ENCODE measurements at places on chromosomes 5 and 9.

GRCh38 chr9:8924562-8924961, 1125.0 kb upstream of the DMAC1 start:
- no peak for DNase-seq

DNA sequence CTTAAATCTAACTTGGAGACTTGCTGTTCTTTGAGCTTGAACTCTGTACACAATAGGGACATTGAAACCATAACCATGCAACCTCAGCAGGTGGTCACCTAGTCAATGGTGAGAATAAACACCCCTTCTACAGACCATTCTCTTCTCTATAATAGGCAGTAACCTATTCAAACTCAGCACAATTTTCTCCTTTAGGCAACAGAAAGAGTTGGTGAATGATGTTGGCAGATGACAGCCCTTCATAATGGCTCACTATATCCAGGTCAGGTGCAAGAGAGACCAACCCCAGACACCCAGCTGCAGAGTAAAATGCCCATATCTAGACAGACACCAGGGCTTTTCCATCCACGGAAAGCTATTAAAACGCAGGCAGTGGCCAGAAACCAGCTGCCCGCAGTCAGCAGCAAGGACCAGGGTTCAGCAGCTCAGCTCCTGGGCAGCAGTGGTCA, 106.7 kb downstream of the SERINC5 start:
- DNase-seq, result no peak

- DNase-seq, result no peak
Observed at GRCh38 chr5:1341863-1342262, 3.0 kb downstream of the CLPTM1L start.

DNA sequence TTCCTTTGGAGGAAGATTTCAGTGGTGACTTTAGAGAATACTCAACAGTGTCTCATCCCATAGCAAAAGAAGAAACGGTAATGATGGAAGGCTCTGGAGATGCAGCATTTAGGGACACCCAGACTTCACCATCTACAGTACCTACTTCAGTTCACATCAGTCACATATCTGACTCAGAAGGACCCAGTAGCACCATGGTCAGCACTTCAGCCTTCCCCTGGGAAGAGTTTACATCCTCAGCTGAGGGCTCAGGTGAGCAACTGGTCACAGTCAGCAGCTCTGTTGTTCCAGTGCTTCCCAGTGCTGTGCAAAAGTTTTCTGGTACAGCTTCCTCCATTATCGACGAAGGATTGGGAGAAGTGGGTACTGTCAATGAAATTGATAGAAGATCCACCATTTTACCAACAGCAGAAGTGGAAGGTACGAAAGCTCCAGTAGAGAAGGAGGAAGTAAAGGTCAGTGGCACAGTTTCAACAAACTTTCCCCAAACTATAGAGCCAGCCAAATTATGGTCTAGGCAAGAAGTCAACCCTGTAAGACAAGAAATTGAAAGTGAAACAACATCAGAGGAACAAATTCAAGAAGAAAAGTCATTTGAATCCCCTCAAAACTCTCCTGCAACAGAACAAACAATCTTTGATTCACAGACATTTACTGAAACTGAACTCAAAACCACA, 67.4 kb downstream of the VCAN start:
- DNase-seq, result no peak

GRCh38 chr5:170201311-170201710, 31.5 kb upstream of the C5orf58 start:
- no peak for DNase-seq

GRCh38 chr9:137136261-137136880, 2.6 kb upstream of the GRIN1 start:
- no peak for DNase-seq

GRCh38 chr5:87877023-87877422, 391.6 kb downstream of the TMEM161B start:
- DNase-seq, result no peak

DNA sequence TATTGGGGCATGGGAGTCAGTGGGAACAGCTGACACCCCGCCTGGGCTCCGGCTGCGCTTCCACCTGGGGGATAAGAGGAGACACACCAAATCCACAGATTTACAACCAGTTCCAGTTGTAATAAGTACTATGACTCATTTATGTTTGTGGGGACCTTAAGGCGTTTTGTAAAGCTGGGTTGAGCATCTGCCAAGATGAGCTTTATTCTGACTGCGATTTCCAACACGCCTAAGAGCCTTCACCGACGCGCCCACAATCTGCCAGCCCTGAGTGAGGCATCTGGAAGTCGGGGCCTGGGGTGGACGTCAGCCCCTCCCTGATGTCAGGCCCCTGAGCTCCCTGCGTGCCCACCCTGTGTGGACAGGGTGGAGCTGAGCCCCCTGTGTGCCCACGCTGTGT, 14.3 kb upstream of the LHX3 start:
- DNase-seq, result no peak

DNA sequence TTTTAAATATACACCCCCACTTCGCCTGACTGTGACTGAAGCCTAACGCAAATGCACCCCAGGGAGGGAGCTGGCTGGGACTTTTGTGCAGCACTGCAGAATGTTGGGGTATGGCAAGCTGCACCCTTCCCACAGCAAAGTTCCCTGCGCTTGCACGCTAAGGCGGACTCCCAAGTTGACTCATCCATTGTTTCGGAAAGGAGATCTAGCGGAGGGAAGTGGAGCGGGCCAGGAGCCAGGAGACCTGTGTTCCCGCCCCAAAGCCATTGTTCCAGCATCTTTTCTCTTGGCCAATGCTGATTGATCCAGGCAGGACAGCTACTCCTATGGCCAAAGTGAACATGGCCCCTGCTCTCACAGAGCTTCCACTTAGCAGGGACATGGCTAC, 202.9 kb downstream of the AOPEP start:
- no peak for DNase-seq

DNA sequence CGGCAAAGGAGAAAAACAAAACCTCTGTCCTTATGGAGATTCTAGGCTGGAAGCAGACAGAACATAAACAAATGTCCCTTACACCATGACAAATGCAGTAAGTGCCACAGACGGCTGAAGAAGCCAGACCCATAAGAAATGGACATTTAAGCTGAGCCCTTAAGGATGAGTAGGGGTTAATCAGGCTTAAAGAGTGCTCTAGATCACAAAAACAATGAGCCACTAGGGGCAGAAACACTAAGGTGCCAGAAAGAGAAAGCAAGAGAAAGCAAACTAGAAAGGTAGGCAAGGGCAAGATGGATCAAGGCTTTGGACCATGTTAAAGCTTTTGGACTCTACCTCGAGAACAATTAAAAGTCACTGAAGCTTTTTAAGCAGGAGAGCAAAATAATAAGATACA, 326.9 kb upstream of the WWC1 start:
- DNase-seq, result no peak

- no peak for DNase-seq
Observed at GRCh38 chr9:13915591-13916301, 398.2 kb downstream of the NFIB start.

- no peak for DNase-seq
Observed at GRCh38 chr5:109905906-109906305, 216.2 kb downstream of the MAN2A1 start.

DNA sequence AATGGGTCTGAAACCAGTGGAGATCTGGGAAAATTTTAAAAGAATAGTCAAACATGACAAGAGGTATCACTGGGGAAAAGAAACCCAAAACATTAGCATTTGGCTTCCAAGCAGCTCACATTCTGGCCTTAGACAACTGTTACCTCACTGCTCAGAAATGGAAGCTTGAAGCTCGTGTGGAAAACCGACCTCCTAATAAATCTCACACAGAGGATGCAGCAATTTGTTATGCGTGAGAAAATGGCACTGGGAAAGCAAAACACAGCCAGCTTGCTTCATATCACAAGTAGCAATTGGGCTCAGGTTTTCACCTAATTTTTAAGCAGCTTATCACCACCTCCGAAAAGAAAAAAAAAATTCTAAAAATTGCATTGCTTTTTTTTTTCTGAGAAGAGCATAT, 103.3 kb upstream of the TAS2R1 start:
- no peak for DNase-seq

GRCh38 chr5:82811490-82811889, 265.7 kb downstream of the TMEM167A start:
- no peak for DNase-seq

- no peak for DNase-seq
Observed at GRCh38 chr9:134517069-134517680, 124.4 kb upstream of the COL5A1 start.

- no peak for DNase-seq
Observed at GRCh38 chr9:120935383-120935857, 8.8 kb upstream of the TRAF1 start.

GRCh38 chr9:136292591-136293448, 11.1 kb downstream of the CCDC187 start:
- no peak for DNase-seq

- no peak for DNase-seq
Observed at GRCh38 chr9:91760906-91761305, 189.1 kb downstream of the ROR2 start.

- DNase-seq, result no peak
Observed at GRCh38 chr5:118883362-118883761, 105.0 kb downstream of the DTWD2 start.

DNA sequence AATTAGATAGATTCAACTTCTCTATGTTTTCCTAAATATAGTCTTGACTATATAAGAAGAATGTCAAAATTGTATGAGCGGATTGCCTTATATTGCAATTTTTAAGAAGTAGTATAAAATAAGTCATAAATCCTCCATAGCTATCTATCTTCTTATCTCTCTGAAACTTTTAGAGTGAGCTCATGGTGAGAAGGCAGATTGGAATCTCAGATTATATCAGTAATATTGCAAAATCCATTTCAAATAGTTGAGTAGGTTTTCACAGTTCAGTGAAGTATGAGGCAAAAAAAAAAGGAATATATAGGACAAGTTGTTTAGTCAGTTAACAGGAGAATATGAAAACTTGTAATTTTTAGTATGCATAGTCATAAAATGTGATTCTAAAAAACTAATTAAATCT, 156.4 kb downstream of the FAM174A start:
- DNase-seq, result no peak

DNA sequence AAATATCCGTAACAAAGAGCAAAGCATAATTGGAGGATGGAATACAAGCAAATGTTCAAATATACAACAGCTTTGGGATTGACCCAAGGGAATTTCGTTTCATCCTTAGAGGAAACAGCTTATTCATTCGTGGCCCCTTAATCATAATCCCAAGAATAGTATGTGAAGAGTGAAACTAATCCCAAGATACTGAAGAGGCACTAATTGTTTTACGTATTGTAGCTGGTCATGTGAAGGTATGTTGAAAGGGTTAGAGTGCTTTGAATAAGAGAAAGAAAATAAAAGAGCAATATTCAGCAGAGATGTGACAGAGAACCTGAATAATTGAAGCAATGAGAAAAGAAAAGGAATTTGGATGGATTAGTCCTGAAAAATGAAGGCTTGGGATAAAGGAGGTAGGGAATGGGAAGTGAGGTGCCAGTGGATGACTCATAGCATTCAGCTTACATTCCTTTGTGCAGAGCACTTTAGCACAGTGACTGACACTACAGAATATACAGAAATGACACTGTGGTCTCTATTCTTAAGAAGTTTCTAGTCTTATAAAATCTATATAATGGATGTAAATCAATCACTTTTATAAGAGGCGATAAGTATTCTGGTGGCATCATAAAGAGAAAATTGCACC, 221.9 kb downstream of the TLR4 start:
- no peak for DNase-seq

DNA sequence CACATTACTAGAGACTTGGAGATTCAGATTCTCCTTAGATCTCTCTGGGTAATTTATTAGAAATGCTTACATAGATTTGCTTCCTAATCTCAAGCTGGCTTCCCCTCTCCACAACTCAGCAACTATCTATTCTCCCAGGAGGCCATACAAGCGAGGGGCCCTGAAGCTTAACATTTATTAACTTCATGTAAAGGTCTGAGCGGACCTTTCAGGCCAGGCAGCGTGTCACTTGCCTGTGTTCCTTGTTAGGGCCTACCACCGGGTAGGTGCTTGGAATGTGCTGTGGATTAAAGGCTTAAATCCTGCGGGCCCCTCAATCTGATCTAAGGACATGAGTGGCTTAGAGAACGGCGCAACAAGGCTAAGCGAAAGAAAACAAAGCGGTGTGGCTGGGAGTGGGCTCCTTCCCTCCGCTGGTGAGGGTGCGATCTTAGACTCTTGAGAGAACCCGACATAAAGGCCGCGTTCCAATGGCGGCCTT, 712 bp upstream of the HSPA4 start:
- DNase-seq, result no peak

GRCh38 chr9:73799446-73799845, 647.8 kb downstream of the ANXA1 start:
- DNase-seq, result no peak

GRCh38 chr5:14036947-14037346, 92.5 kb upstream of the DNAH5 start:
- DNase-seq, result peak; percentile 65

DNA sequence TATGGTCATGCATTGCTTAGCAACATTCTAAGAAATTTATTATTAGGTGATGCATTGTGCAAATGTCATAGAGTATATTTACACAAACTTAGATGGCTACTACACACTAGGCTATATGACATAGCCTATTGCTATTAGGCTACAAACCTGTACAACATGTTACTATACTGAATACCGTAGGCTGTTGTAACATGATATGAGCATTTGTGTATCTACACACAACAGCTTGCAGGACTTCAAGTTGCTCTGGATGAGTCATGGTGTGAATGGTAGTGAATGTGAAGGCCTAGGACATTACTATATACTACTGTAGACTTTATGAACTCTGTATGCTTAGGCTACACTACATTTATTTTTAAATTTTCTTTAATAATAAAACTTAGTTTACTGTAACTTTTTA, 107.2 kb upstream of the MAMDC2 start:
- no peak for DNase-seq

GRCh38 chr9:86940774-86941173, 6.5 kb downstream of the GAS1 start:
- DNase-seq, result no peak

DNA sequence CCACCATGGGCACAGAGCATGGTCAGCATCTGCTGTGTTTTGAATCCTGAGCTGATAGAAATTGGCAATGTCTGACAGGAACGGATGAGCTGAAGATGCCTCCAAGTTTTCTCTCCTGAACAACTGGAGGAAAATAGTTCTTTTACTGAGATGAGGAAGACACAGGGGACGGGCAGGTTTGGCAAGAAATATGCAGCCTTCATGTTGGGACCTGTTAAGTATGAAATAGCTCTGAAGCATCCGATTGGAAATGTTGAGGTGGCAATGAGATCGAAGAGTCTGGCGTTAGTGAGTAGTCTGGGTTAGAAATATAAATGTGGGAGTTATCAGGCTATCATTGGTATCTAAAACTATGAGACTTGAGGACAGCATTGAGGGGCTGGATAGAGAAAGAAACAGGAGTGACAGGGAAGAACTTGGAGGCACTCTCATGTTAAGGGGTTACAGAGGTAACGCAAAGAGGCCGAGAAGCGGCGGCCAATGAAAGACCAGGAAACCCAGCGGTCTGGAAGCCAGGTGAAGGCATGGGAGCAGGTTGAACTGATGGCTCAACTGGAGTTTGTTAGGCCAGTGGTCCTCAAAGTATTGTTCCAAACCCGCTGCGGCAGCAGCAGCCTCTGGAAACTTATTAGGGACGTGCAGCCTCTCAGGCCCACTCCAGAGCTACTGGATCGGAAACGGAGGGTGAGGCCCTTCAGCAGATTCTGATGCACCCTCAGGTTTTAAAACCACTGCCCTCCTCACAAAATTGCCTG, 1.0 kb upstream of the MAMDC2 start:
- no peak for DNase-seq

Data from Panc1 (cell line).